ENCODE measurements at places on chromosomes 16 and 17.
A peak's percentile ranks its signal among the peaks of the same experiment; 100 is the strongest.

- peak; percentile 16 for DNase-seq
Measured at GRCh38 chr17:18314059-18314730, 599 bp downstream of the TOP3A start.

DNA sequence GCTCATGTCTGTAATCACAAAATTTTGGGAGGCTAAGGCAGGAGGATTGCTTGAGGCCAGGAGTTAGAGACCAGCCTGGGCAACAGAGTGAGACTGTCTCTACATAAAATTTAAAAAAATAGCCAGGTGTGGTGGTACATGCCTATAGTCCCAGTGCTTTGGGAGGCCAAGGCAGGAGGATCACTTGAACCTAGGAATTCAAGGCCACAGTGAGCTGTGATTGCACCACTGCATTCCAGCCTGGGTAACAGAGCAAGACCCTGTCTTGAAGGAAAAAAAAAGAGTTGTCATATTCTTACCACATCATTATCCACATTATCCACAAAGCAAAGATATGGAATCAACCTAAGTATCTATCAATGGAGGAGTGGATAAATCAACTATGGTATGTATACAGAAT, 21.0 kb upstream of the MAPK3 start:
- DNase-seq, result no peak

DNA sequence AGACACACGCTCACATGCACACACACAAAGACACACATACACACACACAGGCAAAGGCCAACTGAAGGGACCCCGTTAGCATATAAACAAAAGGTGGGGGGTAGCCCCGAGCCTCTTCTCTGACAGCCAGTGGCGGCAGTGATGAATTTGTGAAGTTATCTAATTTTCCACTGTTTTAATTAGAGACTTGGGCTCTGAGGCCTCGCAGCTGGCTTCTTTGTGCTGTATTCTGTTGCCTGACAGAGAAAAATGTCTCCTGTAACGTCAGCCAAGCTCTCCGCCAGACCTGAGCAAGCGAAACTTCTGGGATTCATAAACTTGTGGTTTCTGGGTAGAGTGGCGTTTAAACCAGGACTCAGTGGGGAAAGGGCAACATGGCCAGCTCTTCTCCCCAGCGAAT, 113.9 kb upstream of the FOXF1 start:
- DNase-seq, result no peak

DNA sequence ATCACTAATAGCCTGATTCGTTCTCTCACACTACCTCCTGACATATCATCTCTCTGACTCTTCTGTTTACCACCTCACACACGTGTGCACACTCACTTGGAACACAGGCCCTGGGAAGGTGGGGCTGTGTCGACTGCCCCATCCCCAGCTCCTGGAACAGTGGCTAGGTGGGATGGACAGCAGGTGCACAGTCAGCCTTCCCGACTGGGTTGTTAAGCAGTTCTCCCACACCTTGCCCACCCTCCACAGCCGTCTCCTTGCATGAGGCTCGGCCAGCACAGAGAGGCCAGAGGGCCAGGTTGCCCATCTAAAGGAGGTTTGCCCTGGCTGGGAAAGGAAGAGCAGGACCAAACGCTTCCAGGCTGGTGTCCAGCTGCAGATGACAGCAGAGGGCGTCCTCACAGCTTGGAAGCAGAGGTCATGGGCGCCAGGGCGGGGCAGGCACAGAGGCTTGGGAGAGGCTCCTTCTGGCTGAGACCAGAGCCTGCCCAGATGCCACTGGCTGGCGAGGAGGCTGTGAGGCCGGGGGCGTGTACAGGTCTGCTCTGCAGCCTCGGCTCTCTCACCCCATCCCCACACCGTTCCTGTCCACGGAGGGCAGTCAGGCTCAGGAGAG, 92.8 kb downstream of the AMFR start:
- DNase-seq, result no peak

DNA sequence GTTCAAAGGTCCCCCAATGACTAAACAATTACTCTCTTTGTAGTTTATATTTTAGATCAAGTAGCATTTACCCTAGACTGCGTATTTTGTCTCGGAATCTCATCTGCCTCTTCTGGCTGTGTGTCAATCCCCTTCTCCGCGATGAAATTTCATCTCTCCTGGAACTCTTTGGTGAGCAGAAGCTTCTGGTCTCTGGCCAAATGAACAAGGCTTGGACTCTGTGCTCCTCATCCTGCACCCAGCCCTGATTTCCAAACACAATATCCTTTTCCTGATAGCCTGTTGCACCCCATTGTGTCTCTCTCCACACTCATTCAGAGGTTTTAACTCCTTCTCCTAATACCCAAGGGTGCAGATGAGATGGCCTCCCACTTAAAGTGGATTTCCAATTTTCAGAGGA, 609.4 kb upstream of the CDH5 start:
- DNase-seq, result no peak

DNA sequence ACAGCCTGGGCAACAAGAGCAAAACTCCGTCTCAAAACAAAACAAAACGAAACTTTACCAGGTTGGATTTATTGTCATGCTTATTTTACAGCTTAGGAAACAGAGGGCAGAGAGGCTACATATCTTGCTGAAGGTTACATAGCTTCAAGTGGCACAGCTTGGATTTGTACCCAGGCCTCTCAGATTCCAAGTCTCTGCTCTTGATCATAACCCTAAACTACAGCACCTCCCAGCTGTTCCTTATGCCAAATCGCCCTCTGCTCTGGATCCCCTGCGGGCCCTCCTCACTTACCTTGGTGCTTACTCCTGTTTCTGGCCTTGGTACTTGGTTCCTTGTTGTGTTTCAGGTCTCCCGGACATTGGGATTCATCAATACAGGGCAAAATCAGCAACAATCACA, 11.7 kb upstream of the CUEDC1 start:
- DNase-seq, result no peak

GRCh38 chr16:21643785-21644184, 8.6 kb downstream of the IGSF6 start:
- no peak for DNase-seq

DNA sequence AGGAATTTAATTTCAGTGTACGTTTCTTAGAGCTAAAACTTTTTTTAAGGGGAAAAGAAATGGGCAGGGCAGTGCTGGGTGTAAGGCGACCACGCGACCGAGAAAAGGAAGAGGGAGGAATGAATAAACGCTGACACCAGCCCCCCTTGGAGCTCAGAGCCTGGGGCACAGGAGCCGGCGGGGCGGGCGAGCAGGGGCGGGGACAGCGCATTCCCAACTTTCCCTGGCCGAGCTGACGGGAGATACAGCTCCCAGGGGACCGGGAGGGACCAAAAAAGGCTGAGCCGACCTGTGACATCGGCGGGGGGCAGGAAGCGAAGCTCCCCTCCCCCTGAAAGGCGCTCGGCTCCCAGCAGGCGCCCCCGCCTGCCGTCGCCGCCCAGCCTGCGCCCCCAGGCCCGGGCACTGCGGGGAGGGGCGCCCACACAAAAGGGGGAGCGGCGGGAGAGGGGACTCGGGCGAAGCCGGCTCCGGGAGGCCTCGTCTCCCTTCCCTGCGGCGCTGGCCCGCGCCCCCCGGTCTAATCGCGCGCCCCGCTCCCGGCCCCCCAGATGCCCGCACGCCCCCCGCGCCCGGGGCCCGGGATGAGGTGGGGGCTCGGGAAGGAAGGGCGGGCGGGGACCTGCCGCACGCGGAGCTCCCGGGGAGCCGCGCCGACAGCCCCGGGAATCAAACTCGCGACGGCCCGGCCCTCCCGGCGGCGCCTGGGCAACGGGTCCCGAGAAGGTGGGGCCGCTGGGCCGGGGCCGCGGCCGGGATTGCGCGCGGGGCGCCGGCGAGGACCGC, 622 bp downstream of the CUEDC1 start:
- DNase-seq, result peak; percentile 62

DNA sequence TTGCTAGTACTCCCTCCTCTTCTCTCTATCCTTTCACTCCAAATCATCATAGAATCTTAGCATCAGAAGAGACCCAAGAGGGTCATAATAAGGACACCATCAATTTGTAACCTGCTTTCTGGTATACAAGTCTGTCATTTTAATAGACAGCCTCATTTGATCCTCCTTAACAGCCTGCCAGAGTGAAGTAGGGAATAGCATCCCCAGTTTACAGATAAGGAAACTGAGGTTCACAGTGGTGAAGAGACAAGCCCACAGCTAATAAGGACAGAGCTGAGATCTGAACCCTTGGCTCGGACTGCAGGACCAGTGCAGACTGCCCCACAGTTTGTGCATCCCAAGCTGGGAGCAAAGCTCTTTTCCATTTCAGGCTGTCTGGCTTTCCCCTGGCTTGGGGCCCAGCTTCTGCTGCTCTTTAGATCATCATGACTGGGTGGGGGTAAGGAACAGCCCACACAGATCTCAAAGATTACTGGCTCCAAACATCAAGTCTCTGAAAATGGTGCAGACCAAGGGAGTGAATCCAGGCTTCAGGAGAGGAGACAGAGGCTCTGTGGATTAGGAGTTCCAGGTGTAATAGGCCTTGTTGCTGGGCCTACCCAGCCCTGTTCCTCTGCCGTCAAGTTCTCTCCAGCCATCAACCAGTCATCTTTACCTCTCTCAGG, 10.3 kb upstream of the IGFBP4 start:
- no peak for DNase-seq

GRCh38 chr17:48878920-48879898, 13.4 kb upstream of the ATP5MC1 start:
- peak; percentile 82 for DNase-seq

- DNase-seq, result peak; percentile 83
Measured at GRCh38 chr16:88853325-88853941, 3.3 kb downstream of the GALNS start.

GRCh38 chr17:14793237-14793636, 471.9 kb downstream of the PMP22 start:
- no peak for DNase-seq

DNA sequence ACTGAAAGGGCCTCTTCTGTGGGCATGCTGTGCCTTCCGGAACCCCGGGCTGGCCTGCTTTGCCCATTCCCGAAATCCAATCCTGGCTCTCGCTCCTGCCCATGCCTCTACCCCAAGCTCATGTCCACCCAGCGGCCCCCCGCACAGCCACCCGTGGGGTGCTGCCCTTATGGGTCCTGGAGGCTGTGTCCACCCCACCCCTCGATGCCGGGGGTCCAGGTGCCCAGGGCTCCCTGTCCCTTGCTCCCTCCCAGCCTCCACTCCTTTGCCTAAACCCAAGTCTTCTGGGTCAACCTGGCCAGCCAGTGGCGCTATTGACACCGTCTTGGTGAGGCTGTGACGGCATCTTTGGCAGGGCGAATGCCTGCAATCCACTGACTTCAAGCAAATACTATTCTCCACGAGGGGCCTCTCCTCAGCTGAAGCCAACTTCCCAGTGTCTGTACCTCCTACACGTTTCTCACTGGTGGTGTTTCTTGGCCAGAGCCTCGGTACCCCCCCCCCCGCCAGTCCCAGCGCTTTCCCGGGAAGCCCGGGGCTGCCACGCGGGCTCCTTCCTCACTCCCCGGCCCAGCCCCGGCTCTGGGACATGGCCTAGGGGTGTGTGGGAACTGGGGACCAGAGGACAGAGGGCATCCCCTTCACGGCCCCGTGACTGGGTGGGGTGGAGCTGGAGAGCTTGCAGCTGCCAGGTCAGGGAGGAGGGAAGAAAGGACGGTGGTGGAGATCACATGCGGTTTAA, 12.2 kb upstream of the DUS1L start:
- no peak for DNase-seq

- DNase-seq, result no peak
Measured at GRCh38 chr17:68185820-68186219, 62.0 kb upstream of the AMZ2 start.

- DNase-seq, result peak; percentile 90
Measured at GRCh38 chr16:11583889-11584565, 2.7 kb downstream of the LITAF start.

DNA sequence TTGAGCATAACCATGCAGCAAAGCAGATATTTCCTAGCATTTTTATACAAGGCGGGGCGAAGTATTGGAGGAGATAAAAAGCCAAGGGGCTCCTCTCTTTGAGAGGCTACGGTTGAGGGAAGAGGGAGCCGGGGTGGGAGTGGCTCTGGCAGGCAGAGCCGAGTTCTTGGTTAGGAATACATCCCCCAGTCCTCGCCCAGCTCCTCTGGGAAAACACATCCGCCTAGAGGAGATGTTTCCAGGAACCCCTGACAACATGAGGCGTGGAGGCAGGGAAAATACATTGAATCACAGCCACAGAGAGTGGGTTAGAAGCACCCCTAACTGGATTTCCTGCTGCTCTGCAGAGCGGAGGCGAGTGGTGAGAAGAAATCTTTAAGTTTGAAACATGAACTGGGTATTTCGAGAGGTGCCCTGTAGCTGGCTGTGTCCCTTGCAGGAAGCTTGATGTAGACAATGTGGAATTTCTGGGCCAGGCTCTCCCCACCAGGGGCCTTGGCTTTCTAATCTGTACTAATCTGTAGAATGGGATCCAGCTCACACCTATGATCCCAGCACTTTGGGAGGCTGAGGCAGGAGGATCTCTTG, 27.3 kb downstream of the TTYH2 start:
- peak; percentile 23 for DNase-seq

DNA sequence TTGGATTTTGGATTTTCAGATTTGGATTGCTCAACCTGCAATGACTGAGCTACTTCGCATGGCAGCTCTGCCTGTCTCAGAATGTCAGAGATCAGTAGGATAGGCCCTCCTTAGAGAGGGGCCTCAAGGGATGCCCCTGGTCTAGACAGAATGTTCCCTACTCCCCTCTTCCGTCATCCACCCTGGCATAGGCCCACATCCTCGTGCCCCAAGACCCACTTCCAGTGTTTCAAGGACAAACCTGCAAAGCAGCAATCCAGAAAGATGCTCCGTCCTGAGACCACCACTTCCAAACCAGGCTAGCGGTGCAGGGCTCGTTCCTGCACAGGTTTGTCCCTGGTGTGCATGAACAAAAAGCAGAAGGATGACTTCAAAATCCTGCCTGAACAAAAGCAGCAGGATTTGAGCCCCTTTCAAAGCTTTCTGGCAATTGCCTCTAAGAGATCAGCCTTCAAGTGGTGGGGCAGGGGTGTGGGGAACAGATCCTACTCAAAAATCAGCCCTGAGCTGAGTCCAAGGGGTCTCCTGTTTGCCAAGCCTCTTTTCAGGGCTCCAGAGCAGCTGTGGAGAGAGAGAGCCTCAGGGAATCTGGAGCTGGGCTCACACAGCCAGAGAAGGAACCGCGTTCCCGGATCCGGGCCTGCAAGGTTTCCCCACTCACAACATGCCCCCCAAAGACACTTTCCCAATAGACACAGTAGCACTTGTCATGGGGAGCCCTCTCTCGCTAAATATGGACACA, 121.1 kb downstream of the SOCS1 start:
- no peak for DNase-seq

GRCh38 chr16:30737794-30738648, 10.2 kb upstream of the PHKG2 start:
- DNase-seq, result no peak
